ENCODE measurements at places on chromosomes 16 and 17.

GRCh38 chr16:85615852-85616606 lies 2.9 kb downstream of the GSE1 start:
- no peak for DNase-seq

DNA sequence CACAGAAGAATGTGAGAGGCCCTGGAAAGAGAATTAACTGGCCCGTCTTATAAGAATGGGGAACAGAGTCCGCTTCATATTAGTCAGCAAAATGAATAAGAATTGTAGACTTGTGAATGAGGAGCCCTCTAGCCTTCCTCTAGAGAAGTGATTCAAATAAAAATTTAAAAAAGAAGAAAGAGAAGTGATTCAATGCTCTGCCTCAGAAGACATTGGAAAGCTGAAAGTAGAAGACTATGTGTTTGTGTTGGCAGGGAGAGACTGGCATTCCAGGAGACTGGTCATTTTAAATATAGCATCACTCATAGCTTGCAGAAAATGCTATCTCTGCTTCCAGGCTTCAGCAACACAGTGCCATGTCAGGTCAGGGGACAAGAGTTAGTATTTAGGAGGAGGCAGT lies 190.6 kb upstream of the HS3ST3A1 start:
- DNase-seq: no peak

- DNase-seq: no peak
Measured at GRCh38 chr17:55911186-55911585, 160.3 kb downstream of the PCTP start.

- no peak for DNase-seq
Measured at GRCh38 chr16:69049146-69049545, 56.3 kb upstream of the HAS3 start.

- no peak for DNase-seq
Measured at GRCh38 chr17:82816358-82816757, 23.5 kb downstream of the ZNF750 start.

- no peak for DNase-seq
Measured at GRCh38 chr16:86158688-86159360, 259.9 kb downstream of the IRF8 start.

DNA sequence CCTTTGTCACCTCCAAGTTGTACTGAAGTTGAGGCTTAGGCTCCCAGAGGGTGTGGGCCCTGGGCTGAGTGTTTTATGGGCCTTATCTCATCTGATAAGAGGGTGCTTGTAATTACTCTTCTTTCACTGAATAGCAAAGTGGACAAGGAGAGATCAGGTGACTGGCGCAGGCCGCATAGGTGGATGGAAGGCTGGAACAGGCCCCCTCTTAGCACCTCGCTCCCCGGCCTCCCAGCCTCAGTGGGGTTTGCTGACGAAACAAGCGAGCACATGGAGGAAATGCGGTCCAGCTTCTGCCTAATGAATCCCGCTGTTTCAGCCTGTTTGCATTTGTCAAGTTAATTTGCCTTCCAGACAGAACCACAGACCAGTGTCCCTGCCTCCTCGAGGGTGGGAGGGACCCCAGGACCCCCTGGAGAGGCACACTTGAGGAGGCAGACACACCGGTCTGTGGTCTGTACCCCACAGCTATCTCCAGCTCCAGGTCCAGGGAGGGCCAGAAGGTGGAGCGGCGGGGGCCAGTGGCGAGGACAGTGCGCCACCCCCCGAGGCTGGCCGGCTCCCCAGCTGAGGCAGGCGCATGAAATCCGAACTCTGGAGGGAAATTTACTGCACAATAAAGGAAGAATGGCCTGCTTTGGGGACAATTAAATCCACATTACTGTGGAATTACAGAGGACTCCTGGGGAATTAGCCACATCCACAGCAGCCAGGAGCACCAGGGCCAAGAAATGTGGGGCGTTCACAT lies 123.4 kb downstream of the NTN1 start:
- no peak for DNase-seq

GRCh38 chr17:51224402-51225262 lies 35.2 kb downstream of the MBTD1 start:
- DNase-seq: no peak

Data from cerebellar nuclear complex (tissue), 1 donor.